Adipose tissue (tissue), 3 donors: ENCODE measurements at places on chromosomes 12 and 14. TPM values are rescaled to one million over a fixed set of nuclear protein-coding genes. Genes with fewer than 3 reads are reported as not detected.

TRHDE gene
- polyA plus RNA-seq = 4.2 TPM

RACGAP1 gene
- 3.0 TPM for polyA plus RNA-seq

PPFIA2 gene
- 0.02 TPM for polyA plus RNA-seq

CSAD gene
- polyA plus RNA-seq = 91.0 TPM

NKX2-8 gene
- polyA plus RNA-seq = not detected
